ENCODE measurements at places on chromosomes 2 and 18. TPM values are rescaled to one million over a fixed set of nuclear protein-coding genes. Genes with fewer than 3 reads are reported as not detected.

The ATP6V1B1 gene
- total RNA-seq: not detected

The NAT8 gene
- not detected for total RNA-seq

The TIA1 gene
- 147 TPM for total RNA-seq

The RUFY4 gene
- not detected for total RNA-seq

The ZFAND2B gene
- total RNA-seq: 22.5 TPM

The LOXL3 gene
- total RNA-seq: 0.85 TPM

The SERPINB2 gene
- total RNA-seq: not detected

The TCF23 gene
- total RNA-seq: not detected

The METAP1D gene
- total RNA-seq: 5.3 TPM

The MOCOS gene
- total RNA-seq: 0.34 TPM

The LYG1 gene
- 0.28 TPM for total RNA-seq

The NT5DC4 gene
- not detected for total RNA-seq

The GAREM1 gene
- 1.4 TPM for total RNA-seq

The HOXD11 gene
- total RNA-seq: not detected

The SLC9A4 gene
- total RNA-seq: not detected

The PROKR1 gene
- total RNA-seq: not detected

The SKOR2 gene
- total RNA-seq: not detected

The ADCYAP1 gene
- total RNA-seq: not detected

The LIMS4 gene
- 40.1 TPM for total RNA-seq

The CERKL gene
- not detected for total RNA-seq

The GKN1 gene
- not detected for total RNA-seq

The FKBP1B gene
- total RNA-seq: 9.9 TPM

The AQP4 gene
- total RNA-seq: not detected

The AQP12A gene
- total RNA-seq: not detected

The OTOS gene
- not detected for total RNA-seq

The UGT1A10 gene
- total RNA-seq: not detected

The TDRD15 gene
- not detected for total RNA-seq

The MPP4 gene
- 2.2 TPM for total RNA-seq

The PDE1A gene
- total RNA-seq: 3.0 TPM

The UGT1A5 gene
- total RNA-seq: not detected

The C2orf72 gene
- total RNA-seq: under 0.01 TPM

The SPC25 gene
- 6.4 TPM for total RNA-seq

The DUSP11 gene
- 23.9 TPM for total RNA-seq

The PRKAG3 gene
- total RNA-seq: not detected

The SERPINB10 gene
- total RNA-seq: not detected

The STARD6 gene
- not detected for total RNA-seq

The CYS1 gene
- 1.2 TPM for total RNA-seq

The TPGS2 gene
- 232 TPM for total RNA-seq

The RBM43 gene
- total RNA-seq: 2.0 TPM

The ITPRIPL1 gene
- total RNA-seq: 7.0 TPM

The WDPCP gene
- total RNA-seq: 5.9 TPM

The ELOA2 gene
- not detected for total RNA-seq

The RSAD2 gene
- total RNA-seq: 1.2 TPM

The PHLPP1 gene
- 10.3 TPM for total RNA-seq

The CEP68 gene
- total RNA-seq: 38.5 TPM

The CD8B2 gene
- total RNA-seq: not detected

The MSH2 gene
- total RNA-seq: 37.3 TPM

The ABCG5 gene
- total RNA-seq: not detected
